Amniotic stem cell (primary cell): ENCODE measurements at places on chromosomes 12 and 14.

DNA sequence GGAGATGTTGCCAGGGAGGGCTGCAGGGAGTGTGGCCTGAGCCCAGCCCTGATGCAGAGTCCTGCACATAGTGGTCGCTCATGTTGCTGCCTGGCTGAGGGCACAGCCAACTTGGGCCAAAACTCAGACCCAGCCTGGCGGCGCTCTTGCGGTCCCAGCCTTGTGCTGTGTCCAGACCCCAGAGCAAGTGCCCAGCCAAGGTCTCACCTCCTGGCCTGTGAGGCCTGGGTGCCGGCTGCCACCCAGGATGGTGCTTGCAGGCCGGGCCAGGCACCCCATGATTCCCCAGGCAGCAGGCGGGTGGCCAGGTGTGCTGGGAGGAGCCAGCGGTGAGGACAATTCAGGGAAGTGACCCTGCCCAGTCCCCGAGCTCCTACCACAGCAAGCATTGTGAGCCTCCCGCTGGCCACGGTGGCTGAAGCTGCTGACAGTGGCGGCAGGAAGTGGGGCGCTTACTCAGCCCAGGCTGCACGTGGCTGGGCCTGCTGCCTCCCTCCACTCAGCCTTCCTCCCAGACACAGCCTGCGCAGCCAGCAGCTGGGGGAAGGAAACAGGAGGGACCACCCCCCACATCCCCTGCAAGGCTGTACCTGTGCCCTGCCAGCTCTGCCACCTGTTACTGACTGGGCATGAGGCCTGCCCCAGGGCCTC is 17.7 kb upstream of the PGF start:
- DNase-seq = no peak

DNA sequence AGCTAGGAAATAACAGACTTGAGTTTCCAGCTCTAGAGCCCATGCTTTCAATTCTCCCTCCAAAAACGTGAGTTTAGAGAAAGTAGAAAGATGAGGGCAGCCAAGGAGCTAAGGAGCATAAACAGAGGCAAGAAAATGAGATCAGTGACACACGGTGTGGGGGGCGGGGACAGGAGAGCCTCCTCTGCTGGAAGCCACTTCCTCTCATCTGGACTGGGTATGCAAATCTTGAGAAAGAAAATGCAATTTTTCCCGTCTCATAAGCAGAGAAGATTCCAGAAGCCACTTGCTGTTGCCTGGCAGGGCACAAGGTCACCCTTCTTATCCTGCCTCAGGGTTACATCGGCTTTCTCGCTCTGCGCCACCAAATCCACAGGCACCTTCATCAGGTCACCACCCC is 6.0 kb downstream of the OR10P1 start:
- DNase-seq = no peak

DNA sequence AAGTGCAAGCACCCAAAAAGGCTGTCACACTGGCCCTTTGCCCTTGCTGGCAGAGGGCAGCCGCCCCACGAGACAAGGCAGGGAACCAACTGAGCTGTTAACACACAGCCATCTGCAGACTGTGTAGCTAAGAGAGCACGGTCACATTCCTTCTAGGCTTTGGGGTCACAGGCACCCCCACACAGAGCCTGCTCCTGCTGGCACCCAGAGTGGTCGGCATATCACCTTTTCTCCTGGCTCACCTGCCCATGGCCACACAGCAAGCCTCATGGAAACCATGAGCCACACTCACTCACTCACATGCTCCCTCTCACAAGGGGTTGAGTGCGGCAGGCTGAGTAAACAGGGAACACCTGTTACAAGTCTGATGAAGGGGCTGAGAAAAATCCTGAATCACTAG is 214.5 kb downstream of the PCNX1 start:
- no peak for DNase-seq

GRCh38 chr14:24990050-24990449 is 59.9 kb downstream of the STXBP6 start:
- DNase-seq = no peak
